Umbilical cord (tissue), 2 donors: ENCODE measurements at places on chromosomes 7 and 10. TPM values are rescaled to one million over a fixed set of nuclear protein-coding genes. Genes with fewer than 3 reads are reported as not detected.

Gene PRR15
- total RNA-seq, result not detected

DNA sequence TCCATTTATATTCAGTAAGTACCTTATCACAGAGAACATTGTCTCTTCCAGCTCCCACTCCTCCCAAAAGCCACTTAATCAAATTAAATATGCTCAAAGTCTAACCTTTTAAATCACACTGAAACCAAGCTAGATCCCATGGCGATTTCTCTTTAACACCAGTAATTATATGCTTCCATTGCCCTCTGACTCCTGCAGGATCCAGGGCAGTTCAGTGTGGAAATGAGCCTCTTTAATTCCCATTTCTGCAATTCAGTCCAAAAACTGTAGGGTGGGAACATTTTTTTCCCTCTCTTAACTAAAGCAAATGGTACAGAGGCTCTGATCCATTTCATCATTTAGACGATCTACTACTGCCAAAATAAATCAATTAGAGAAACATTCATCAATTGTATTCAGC lies 872.3 kb upstream of the PHF14 start:
- no peak for DNase-seq

DNA sequence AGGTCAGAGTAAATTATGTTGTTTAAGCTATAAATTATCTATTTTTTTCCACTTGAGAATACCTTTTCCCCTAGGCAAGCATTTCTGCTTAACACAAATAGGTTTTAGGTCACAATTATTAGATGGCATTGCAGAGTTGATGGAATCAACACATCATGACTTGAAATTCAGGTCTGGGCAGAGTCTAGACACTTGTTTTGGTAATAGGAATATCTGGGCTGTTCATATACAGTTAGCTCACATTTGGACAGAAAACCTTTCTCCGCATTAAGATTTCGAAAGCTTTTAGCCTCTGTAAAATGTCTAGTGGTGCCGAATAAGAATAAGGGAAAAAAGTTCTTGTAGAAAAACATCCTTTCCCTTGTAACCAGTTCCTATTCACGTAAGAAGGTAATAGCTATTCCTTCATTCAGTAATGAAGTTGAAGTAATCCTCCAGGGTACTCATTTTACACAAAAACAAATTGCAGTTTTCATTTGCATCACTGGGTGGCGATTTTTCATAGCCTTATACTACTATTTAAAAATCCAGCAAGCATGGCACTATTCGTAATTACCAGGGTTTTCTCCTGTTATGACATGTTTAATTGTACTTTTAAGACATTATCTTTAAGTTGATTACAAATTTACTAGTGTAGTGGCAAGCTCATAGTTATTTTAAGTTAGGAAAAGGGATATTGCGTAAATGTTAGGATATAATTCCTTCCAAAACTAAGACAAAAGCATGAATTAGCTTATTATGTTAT lies 37.0 kb downstream of the RPA3 start:
- peak; percentile 83 for DNase-seq

- peak; percentile 47 for DNase-seq
Measured at GRCh38 chr7:2670720-2671391, 17.1 kb upstream of the AMZ1 start.

DNA sequence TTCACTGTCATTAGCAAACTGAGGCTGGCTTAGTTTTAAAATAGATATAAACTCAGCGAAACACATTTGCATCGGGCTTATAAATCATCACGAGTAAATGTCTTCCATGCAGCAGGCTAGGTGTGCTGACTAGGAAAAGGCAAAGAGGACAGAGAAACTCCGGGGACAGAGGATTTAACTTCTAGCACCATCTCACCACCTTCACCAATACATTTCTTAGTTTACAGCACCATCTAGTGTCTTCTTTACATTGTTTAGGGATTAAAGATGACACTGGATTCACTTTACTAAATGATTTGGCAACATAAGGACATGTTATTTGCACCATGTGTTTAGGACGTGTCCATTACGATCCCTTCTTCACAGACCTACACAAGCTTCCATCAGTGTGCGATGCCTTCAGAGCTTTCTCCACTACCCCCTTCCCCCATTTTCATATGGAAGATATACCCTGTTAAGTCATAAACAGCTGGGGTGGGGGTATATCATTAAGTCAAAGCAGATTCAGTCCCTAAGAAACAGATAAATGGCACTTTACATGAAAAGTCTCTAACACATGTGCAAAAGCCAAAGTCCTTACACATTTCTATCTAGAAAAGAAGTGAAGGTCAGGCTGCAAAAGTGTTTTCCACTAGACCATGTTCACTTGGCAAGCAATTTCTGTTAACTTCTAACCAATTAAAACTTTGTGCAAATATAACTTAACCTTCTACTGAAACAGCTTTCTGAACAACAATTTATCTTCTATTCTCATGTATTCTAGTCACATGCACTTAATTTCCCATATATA lies 103.3 kb downstream of the GRB10 start:
- DNase-seq, result peak; percentile 55

GRCh38 chr10:4226941-4227540 lies 442.0 kb upstream of the KLF6 start:
- DNase-seq, result no peak

DNA sequence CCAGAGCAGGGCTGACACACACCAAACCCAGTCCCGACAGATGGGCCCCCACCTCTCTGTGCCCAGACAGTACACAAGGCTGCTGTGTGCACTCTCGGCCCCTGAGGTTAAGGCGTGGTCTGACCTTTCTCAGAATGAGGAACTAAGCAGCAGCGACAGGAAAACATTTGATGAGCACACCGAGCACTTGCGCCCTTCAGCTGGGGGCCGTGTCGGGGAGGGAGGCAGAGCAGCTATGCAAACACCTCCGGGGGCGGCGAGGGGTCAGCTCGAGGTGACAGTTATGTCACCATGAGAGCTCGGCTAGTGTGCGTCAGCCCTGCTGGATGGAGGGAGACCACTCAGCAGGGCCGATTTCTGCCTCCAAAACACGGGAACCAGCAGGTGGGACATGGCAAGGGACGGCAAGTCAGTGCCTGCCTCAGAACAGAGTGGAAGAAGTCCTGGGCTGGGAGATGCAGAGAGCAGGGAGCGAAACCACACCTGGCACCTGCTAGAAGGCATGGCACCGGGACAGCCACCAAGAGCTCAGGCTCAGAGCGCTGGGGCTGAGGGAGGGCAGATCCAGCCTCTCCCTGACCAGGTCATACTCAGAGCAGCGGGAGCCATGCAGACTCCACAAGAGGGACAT lies 57.4 kb downstream of the CHST15 start:
- DNase-seq, result peak; percentile 14

- DNase-seq, result no peak
Measured at GRCh38 chr10:124083740-124084397, 9.5 kb downstream of the CHST15 start.

DNA sequence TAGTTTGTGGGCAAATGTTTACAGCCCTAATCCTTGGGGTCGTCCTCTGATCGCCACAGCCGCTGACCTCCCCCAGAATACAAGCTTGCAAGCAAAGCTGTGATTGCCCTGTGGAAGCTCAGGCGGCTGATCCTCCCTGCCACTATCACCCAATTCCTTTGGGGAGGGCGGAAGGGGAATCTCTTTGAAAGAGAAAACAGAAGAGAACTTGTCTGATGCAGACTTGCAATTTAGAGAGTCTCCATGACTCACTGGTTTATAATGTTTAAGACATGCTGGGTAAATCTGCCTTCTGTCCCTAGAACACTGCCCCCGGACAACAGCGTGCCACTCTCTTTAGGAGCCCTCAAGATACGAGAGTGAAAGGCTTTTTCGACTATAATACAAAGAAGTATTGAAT lies 75.5 kb downstream of the NRP1 start:
- DNase-seq, result peak; percentile 86
